Left kidney (tissue), 8 donors: ENCODE measurements at places on chromosomes 5 and 9. TPM values are rescaled to one million over a fixed set of nuclear protein-coding genes. Genes with fewer than 3 reads are reported as not detected.

DNA sequence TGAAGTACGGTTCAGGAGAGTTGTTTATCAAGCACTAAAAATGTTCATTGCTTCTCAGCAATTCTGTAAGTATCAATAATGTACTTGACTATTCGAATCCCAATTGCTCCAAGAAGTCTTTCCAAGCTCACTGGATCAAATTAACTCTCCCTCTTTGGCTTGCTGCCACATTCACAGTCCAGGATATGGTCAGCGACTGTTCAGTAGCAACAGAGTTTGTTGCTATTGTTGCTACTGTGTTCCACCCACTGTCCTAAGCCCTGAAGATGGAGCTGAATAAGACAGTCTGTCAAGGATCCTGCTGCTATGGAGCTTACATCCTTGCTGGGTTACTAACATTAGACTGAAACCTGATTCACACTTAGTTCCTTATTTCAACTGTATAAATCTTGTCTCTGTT is 110.8 kb downstream of the FGF10 start:
- no peak for DNase-seq

DNA sequence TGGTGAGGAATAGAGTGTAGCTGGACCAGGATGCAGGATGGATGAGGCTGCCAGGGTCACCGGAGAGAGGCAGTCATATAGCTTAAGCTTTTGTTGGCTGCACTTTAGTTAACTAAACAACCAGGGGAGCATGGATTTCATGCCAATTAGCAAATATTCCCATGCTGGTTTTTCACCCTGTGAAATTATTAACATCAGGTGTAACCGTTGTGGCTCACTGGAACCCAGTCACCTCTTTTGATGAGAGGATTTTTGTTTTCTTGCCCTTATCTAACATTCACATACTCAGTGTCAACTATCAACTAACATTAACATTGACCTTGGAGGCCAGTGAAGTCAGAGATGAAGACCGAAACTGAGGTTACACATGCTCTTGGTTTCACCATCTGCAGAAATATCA is 97.2 kb upstream of the BASP1 start:
- DNase-seq: no peak

GRCh38 chr5:96146675-96147074 is 185.0 kb upstream of the ELL2 start:
- DNase-seq: peak; percentile 20

GRCh38 chr9:106868565-106868964 is 5.6 kb downstream of the ZNF462 start:
- no peak for DNase-seq

Gene CCDC69
- polyA plus RNA-seq: 5.3 TPM

Gene GLRA1
- polyA plus RNA-seq: 0.13 TPM

GRCh38 chr5:38286002-38286401 is 27.6 kb downstream of the EGFLAM start:
- no peak for DNase-seq

DNA sequence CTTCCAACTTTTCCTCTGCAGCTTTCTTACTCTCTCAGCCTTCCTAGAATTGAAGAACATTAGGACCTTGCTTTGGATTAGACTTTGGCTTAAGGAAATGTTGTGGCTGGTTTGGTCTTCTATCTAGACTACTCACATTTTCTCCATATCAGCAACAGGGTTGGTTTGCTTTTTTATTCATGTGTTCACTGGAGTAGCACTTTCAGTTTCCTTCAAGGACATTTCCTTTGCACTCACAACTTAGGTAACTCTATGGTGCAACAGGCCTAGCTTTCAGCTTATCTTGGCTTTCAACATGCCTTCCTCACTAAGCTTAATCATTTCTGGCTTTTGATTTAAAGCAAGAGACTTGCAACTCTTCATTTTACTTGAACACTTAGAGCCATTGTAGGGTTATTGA is 153.1 kb downstream of the CCDC192 start:
- no peak for DNase-seq

- no peak for DNase-seq
These were observed 140.0 kb downstream of the BARX1 start for GRCh38 chr9:93815135-93815534.

DNA sequence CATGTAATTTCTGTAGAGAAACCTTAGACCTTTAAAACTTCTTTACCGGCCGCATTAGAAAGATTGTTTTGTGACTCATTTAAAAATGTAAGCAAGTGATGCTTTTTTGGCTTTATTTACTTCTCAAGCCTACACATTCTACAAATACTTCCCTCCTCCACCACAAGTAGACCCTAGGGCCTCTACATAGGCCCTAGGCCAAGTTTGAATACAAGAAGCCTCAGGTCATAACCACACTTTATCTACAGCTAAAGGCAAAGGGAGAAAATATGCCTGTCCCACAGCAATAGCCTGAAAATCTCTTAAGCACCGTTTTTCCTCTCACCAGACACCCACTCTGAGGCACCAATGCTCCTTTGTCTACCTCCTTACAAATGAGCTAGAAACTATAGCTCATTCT is 53.9 kb downstream of the CSNK1A1 start:
- no peak for DNase-seq

- no peak for DNase-seq
These were observed 7.9 kb downstream of the TMEM38B start for GRCh38 chr9:105702207-105702606.

Gene TUSC1
- polyA plus RNA-seq: 14.9 TPM

Gene DNM1
- 231 TPM for polyA plus RNA-seq

Gene SPINK7
- polyA plus RNA-seq: 0.35 TPM

DNA sequence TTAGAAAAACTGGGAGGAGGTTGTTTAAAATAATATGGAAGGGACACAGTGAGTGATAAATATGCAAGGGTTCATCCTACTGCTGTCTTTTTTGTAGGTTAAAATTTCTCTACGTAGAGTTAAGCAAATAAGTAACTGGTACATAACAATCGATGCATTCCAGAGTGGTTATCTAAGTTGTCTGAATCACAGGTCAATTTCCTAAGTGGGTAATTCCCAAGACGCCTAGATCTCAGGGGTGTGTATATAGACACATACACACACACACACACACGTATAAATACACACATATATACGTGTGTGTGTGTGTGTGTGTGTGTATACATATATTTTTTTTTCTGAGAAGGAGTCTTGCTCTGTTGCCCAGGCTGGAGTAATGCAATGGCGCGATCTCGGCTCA is 22.3 kb downstream of the CAAP1 start:
- DNase-seq: no peak

Gene NDST1
- polyA plus RNA-seq: 54.9 TPM

Gene C6
- 3.6 TPM for polyA plus RNA-seq

DNA sequence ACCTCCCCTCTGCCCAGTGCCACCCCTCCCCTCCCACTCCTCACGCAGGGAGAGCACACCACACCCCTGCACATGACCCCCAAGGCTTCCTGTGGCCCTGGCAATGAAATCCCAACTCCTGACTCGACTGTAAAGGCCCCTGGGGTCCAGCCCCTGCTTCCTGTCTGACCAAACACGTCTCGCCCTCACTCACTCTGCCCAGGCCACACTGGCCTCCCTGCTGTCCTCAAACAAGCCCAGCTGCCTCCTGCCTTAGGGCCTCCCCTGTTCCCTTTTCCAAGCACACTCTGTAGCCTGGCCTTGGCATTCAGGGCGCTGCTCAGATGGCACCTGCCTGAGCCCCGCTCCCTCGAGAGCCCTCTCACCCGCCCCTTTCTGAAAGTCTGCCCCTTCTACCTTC is 42.4 kb downstream of the HK3 start:
- DNase-seq: no peak

GRCh38 chr9:120894321-120895148 is 17.5 kb upstream of the PHF19 start:
- no peak for DNase-seq

- no peak for DNase-seq
These were observed 11.1 kb upstream of the NKX2-5 start for GRCh38 chr5:173246135-173246495.

Gene PTCD2
- 12.2 TPM for polyA plus RNA-seq

Gene PCDHGB7
- 17.3 TPM for polyA plus RNA-seq

DNA sequence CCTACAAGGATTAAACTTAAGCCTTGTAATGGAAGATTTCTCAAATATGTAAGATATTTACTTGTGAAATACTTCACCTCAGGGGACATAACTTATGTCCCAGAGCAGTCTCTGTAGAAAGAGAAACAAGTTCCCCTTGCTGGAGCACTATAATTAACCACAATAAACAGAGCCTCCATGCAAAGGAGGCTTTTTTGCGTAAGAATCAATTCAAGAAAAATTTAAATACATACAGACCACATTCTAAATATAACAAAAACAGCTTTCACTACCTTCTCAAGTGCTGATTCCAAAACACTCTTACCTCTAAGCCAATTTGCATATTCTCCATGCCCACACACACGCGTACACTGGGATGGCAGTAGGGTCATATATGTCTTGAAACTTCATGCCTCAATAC is 30.7 kb upstream of the CCNB1 start:
- no peak for DNase-seq

DNA sequence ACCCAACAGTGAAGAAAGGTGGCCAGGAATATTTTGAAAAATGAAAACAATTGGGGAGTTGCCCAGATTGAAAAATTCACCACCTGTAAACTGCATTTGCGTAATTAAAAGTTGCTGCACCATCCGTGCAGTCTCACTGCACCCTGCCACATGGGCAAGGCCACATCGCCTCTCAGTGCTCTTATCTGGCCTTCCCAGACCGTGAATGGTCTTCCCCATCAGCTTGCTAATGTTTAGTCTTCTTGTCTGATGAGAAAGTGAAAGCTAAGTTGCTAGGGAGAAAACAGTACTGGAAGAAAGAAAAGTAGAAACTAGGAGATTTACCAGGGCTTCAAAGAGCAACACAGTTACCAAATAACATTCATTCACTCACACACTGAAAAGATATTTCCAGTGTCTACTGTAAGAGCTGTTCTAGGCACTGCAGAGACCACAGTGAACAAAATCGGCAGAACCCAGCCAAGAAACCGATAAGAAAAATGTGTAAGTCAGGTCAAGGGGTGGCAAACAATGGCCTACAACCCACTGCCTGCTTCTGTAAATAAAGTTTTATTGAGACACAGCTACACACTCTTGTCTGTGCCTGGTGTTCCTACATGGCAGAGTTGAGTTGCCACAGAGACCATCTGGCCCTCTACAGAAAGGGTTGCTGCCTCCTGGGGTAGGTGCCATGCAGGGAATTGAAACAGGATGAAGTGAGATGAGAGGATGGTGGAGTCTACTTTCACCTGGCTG is 51.2 kb upstream of the CTSL start:
- no peak for DNase-seq
